Vagina (tissue), 2 donors: ENCODE measurements at places on chromosomes 6 and 20.
A peak's percentile ranks its signal among the peaks of the same experiment; 100 is the strongest.

DNA sequence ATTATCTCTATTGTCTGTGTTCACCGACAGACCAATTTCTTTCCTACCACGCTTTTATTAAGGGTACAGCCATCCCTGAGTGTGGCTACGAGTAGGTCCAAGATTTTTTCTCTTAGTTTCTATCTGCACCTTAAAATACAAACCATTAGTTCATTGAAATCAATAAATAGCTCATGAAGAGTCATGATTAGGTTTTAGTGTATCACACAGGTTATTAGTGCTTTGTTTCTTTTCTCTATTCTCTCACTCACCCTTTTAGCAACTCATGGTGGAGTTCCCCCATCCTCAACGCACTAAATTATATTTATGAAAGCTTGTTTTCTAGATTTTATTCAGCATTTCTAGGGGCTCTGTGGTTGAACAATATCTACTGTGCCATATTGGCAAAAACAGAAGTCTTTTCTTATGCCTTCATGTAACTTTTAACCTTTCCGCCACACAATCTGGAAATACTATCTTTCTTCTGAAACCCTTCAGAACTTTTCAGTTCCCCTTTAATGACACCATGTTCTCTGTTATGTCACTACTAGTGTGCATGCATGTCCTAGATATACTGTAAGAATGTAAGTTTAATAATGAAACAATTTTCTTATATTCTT, 128.2 kb upstream of the LAMA2 start:
- no peak for DNase-seq

- no peak for DNase-seq
Measured at GRCh38 chr6:150296890-150297289, 71.9 kb upstream of the IYD start.

DNA sequence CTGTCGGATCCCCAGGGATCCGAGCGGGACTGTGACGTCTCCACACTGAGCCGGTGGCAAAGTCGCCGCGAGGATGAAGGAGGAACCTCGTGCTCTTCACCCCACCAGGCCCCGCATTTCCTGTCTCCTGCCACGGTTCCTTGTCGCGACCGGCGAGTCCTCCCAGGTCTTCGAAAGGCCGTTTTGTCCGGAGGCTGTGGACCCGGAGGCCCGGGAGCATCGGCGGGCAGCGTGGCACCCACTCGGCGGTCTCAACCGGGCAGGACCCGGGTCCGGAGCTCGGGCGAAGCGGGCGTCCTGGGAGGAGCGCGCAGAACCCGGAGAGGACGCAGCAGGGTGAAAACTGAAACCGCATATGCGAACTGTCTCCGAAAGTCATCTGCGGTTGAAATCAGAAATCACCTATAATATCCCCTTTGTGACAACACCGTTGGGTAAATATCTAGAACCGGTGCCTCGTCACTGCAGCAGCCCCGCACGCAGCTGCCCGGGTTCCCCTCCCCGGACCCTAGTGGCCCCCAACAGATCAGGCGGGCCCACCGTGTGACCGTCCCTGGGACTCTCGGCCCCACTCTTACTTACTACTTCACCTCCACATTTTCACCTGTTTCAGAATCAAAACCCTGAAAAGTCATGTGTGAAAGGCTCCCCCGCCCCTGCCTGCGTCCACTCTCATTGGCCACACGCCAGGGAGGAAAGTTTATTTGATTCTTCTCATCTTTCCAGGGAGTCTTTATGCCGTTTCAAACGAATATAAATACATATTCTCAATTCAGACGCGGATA, 3.1 kb upstream of the ULBP2 start:
- no peak for DNase-seq

- no peak for DNase-seq
Measured at GRCh38 chr20:10982692-10983091, 308.9 kb upstream of the JAG1 start.

DNA sequence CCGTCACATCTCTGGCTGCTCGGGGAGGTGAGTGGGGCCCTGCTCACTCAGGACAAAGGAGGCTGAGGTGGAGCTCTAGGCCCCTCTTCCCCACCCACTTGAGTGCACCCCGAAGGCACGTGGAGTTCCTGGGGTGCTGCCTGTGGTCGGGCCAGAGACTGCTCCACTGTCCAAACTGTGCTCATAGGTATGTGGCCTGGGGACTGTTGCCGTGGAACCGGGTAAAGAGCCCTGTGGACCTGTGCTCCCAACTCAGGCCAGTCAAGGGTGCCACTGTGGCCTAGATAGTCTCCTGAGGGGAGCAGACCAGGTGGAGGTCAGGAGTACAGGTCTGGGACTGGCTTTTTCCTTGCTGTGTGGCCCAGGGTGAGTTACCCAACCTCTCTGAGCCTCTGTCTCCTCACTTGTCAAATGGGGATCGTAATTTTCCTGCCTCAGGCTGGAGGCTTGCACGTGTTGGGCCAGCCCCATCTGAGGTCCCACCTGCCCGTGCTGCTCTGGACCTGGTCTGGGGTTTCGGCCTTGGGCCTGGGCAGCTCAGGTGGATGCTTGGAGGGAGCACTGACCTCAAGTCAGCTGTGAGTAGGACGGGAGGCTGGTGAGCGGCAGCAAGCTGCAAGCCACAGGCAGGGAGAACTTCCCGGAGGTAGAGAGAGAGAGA, 12.4 kb upstream of the NPBWR2 start:
- no peak for DNase-seq

GRCh38 chr6:16694781-16695578, 66.3 kb downstream of the ATXN1 start:
- no peak for DNase-seq

- DNase-seq: no peak
Measured at GRCh38 chr6:21781128-21781527, 187.6 kb downstream of the SOX4 start.

GRCh38 chr20:1877609-1878200, 17.5 kb upstream of the SIRPA start:
- no peak for DNase-seq

DNA sequence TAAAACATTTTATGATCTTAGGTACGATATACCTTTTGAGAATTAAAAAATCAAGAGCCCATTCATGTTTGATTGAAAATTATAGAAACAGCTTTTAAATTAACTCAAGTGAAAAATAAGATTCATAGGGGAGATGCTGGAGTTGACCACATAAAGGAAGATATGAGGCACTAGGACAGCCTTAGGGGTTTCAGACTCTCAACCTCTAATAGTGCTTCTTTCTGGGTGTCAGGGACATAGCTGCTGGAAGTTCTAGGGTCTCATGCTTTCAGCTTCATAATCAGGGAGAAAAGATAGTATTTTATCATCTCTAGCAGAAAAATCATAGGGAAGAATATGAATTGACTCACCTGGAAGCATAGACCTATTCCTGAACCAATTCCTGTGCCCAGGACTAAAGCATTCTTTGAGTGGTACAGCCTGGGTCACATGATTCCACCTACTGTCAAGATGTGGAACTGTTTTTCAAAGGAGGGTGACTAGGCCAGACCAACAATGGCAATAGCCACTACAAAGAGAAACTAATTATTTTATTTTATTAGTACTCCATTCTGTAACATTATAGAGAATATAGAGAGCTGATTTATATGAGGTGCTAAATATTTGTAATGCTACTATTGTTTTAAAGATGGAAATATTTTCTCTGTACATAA, 27.8 kb upstream of the CENPW start:
- no peak for DNase-seq

- no peak for DNase-seq
Measured at GRCh38 chr6:37272834-37273566, 15.1 kb upstream of the TMEM217 start.

DNA sequence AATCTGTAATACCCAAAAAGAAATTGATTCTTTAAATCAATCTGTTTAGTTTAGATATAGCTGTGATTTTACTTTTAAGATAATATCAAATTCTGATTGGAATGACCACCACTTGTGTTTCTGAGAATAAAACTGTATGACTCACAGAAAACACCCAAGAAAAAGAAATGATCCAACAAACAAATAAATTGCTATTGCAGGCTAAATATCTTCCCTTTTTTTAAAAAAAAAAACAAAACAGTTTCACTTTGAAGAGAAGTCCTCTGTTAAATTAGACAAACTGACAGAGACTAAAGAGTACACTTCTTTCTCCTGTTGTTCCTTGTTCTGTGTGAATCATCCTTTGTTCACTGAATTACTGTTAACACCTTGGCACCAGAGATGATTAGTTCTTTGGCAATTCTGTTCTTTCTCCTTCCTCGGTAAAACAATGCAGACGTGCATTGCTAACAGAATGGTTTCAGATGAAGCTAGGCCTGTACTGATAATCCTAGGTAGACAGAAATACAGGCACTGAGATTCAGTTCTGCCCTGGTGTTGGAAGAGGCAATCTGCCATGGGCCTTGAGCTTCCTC, 895.2 kb upstream of the CITED2 start:
- DNase-seq: no peak

GRCh38 chr6:119517428-119517827, 167.9 kb upstream of the MAN1A1 start:
- no peak for DNase-seq

DNA sequence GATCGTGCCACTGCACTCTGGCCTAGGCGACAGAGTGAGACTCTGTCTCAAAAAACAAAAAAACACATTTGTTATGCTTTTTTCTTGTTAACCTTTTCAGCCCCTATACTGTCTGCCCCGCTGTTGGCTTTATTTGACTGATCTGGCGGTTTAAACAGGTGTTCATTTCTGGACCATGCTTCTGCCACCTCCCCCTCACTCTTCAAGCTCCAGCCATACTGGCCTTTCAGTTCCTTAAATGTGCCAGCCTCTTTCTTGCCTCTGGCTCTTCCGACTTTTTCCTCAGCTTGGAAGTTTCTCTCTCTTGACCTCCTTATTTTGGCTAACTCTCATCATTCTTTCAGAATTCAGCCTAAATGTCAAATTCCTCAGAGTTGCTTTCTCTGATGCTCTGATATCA, 35.2 kb upstream of the TXLNB start:
- DNase-seq: no peak

DNA sequence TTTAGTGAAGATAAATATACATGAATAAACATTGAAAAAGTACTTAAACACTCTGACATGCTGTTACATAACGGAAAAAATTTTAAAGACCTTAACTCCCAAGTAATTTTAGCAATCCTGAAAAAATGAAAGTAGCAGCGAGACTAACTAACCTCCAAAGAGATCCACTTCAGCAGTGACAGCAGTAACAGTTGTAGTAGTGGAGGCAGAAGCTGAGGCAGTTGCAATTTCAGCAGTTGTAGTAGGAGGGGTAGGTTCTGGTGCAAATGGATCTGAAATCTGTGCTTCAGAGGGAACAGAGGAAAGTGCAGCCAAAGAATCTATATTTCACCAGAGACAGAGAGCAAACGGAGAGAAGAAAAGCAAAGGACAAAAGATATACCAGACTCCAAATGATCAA, 88.8 kb downstream of the PRSS35 start:
- DNase-seq: no peak

DNA sequence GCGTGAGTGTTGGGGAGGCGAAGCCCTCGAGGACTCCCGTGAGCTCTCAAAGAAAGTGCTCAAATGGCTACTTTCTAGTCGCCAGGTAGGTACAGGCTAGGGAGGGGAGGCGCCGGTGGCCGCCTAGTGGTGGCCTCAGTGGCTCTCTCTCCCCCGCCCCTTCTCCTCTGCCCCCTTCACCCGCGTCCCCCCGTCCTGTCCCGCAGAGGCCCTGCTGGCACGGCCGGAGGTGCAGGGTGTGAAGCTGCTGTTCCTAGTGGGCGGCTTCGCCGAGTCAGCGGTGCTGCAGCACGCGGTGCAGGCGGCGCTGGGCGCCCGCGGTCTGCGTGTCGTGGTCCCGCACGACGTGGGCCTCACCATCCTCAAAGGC, 16.3 kb downstream of the ADISSP start:
- DNase-seq: no peak

DNA sequence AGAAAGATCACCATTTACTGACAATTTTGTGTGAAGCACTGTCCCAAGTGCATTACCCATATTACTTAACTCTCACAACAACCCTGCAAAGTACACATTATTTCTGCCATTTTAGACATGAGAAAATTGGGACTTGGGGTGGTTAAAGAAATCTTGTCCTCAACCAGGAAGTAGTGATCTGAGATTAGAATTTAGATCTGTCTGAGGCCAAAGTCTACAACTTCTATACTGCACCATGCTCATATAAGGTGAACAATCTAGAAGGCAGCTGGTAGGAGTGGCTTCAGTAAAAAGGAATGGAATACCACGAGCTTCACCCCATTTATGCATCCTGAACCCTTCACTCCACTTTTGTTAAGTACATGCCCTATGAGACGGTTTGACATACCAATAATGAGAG, 87.6 kb downstream of the QRSL1 start:
- DNase-seq: no peak

DNA sequence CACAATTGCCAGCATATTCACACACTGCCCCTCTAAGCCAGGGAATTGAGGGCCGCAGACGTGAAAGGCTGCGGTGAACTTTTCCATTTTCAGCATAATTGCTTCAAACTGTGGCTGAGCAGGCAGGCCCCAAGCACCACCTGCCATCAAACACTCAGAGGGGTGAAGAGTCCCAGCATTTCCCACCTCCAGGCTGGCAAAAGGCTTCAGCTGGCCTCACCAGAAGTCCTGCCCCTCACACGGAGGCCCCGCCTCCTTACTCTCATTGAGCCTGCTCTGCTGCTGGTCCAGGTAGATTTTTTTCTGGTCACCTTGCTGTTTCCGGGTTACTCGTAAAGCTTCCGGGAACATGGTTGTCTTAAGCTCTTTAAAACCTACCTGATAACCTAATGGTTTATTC, 52.0 kb upstream of the PRELID3B start:
- no peak for DNase-seq

GRCh38 chr6:4664117-4664626, 112.0 kb upstream of the CDYL start:
- peak; percentile 70 for DNase-seq

GRCh38 chr6:121794630-121795029, 359.2 kb downstream of the GJA1 start:
- DNase-seq: no peak

GRCh38 chr6:71414486-71414885, 125.9 kb downstream of the OGFRL1 start:
- DNase-seq: no peak

DNA sequence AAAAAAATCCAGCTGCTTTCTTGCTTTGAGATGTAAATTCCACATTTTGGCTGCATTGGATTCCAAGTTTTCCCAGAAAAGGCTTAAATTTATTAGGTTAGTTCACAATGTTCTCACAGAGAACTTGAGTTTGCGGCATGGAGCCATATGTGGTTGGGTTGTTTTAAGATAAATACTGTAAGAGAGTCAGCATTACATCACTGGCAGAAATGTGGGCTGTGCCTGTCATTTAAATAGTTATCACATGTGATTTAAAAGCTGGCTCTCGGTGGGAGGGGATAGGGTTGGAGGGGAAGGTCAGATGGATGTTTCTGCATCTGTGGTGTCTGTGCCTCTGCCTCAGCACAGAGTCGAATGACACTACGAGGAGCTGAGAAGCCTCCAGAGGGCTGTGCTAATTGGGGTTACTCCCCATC, 73.8 kb upstream of the SCP2D1 start:
- no peak for DNase-seq

GRCh38 chr20:39778847-39779604, 816.9 kb downstream of the DHX35 start:
- no peak for DNase-seq

DNA sequence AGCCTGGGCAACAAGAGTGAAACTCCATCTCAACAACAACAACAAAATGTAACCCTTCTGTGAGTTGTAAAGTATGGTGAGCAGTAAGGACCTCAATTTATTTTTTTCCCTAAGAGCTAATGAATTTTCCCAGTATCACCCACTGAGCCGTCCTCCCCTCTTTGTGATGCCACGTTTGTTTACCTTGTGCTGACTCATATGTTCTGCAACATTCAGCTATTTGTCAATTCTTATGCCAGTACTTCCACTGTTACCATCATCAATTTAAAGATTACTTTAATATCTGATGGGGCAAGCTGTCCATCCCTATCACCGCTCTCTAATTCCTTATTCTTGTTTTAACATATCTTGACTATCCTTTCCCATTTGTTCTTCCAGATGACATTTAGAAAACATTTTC, 37.5 kb downstream of the MAK start:
- DNase-seq: no peak
